Left lung (tissue), 14 donors: ENCODE measurements at places on chromosomes 4 and X. TPM values are rescaled to one million over a fixed set of nuclear protein-coding genes. Genes with fewer than 3 reads are reported as not detected.

TACR3 gene
- polyA plus RNA-seq: 1.7 TPM

DNA sequence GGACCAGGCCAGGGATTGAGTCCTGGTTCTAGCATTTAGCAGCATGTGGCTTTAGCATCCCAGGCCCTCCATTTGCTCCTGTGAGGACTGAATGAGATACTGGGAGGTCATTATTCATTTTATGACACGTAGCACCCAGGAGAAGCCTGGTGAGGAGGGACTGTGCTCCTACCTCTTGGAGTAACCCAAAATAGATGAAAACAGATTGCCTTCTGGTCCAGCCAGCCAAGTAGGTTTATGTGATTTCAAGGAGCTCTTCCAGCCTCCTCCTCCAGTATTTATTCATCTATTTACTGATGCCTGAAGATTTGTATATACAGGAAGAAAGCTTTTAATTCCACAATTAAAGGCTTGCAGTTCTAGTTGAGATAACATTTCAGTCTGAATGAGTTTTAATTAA is 109.3 kb downstream of the GATB start:
- H3K4me3 ChIP-seq: no peak overlapping the region
- H3K36me3 ChIP-seq: no peaks in the 10 kb centered on the region
- no peaks in the 10 kb centered on the region for H3K27me3 ChIP-seq
- no peaks in the 10 kb centered on the region for H3K4me1 ChIP-seq

DNA sequence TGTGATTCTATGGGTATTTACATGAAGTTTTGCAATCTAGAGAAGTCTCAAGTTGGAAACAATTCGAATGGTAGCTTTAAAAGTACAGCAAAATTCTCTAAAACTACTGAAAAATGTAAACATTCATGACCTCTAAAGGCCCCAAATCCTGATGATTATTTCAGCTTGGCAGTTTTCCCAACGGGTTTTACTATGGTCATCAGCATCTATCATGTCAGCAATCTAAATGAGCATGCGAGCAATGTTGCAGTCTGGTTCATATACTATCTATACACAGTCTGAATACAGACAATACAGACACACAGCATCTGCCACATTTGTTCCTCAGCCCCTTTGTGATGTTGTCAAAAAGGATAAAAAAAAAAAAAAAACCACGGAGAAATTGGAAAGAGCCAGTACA is 790.3 kb upstream of the HTR2C start:
- no peaks in the 10 kb centered on the region for H3K4me1 ChIP-seq
- H3K27ac ChIP-seq: no peak overlapping the region
- no peak for DNase-seq
- no peak overlapping the region for H3K4me3 ChIP-seq
- no peaks in the 10 kb centered on the region for H3K27me3 ChIP-seq
- no peaks in the 10 kb centered on the region for H3K36me3 ChIP-seq

CSAG2 gene
- not detected for polyA plus RNA-seq

DNA sequence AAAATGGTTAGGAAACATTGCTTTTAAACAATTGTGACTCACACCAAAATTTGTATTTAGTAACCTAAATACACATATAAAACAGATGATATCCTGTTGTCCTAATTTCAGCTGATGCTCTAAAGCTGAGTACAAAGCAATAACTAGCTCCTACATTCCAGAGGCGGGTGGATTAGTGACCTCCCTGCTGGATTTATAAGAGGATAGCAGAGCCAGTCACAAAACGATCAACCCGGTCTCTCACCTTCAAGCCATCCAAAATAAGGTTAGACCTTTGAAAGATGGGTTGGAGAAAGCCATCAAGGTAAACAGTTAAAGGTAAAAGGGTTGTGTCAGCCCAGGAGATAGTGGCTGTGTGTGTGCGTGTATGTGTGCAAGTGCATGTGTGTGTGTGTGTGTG is 43.2 kb upstream of the SFRP2 start:
- no peaks in the 10 kb centered on the region for H3K27me3 ChIP-seq
- H3K36me3 ChIP-seq: no peaks in the 10 kb centered on the region
- H3K4me1 ChIP-seq: no peaks in the 10 kb centered on the region
- no peak overlapping the region for H3K4me3 ChIP-seq
- H3K27ac ChIP-seq: no peak overlapping the region

BEX4 gene
- polyA plus RNA-seq: 92.5 TPM

- no peaks in the 10 kb centered on the region for H3K36me3 ChIP-seq
- no peak overlapping the region for H3K4me3 ChIP-seq
- no peaks in the 10 kb centered on the region for H3K27me3 ChIP-seq
These were observed 106.8 kb downstream of the COL25A1 start for GRCh38 chr4:109195646-109196045.

DNA sequence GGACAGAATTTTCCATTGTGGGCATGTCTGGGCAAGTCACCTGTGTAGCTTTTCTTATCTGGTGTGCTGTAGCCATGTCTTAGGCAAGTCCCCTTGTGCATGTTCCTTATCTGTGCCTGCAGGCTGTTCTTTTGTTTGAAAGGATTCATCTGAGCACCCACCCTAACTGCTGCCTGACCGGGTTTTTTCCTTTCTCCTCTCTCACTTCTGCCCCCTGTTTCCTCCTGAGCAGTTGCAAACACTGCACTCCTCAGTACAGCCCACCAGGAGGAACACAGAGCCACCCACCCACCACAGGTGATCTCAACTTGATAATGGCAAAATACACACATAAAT is 29.2 kb upstream of the IL9R start:
- no peaks in the 10 kb centered on the region for H3K36me3 ChIP-seq
- no peaks in the 10 kb centered on the region for H3K27me3 ChIP-seq
- H3K4me3 ChIP-seq: no peak overlapping the region
- no peaks in the 10 kb centered on the region for H3K4me1 ChIP-seq
- no peak for DNase-seq

GRCh38 chr4:28636971-28637370 is 1776.3 kb downstream of the STIM2 start:
- no peak for DNase-seq
- H3K4me3 ChIP-seq: no peak overlapping the region
- H3K27ac ChIP-seq: no peak overlapping the region
- H3K27me3 ChIP-seq: no peaks in the 10 kb centered on the region

DNA sequence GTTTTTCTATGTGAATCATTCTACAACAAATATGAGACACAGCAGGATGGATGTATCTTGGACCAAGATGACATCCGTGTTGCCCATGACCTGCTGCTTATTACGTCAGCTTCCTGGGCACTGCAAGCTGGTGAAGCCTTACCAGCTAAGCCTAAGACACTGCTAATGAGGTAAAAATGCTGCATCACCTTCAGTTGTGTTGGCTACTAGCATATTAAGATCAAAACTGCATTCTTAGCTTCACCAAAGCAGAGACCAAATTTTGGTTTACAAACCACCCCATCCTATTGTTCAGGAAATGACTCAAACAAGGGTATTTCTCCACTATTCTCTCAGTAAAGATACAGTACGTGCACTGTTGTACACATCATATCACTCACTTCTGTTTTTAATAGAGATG is 50.3 kb downstream of the MAML3 start:
- DNase-seq: no peak
- H3K27me3 ChIP-seq: no peaks in the 10 kb centered on the region
- H3K4me3 ChIP-seq: no peak overlapping the region
- no peaks in the 10 kb centered on the region for H3K4me1 ChIP-seq
- H3K36me3 ChIP-seq: no peaks in the 10 kb centered on the region
- H3K27ac ChIP-seq: no peak overlapping the region

DNA sequence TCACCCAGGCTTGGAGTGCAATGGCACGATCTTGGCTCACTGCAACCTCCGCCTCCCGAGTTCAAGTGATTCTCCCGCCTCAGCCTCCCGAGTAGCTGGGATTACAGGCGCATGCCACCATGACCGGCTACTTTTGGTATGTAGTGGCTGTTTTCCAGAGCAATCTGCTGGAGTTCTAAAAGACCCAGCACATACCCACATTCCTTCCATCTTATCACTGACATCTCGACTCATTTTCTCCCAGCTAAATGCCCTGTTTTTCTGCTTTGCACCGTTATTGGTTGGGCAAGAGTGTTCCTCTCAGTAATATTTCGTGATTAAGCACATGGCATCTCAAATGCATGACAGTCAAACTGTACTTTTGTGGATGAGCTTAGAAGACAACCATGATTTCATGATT is 53.7 kb downstream of the PRKX start:
- H3K27me3 ChIP-seq: no peaks in the 10 kb centered on the region
- H3K36me3 ChIP-seq: peaks cover under 1% of the 10 kb centered on the region
- no peak overlapping the region for H3K27ac ChIP-seq

AREG gene
- polyA plus RNA-seq: 1.9 TPM

CLCN4 gene
- 6.6 TPM for polyA plus RNA-seq

PLAC8 gene
- 7.5 TPM for polyA plus RNA-seq

GRCh38 chrX:66015152-66015831 is 24.6 kb downstream of the VSIG4 start:
- peak; percentile 43 for DNase-seq
- no peaks in the 10 kb centered on the region for H3K36me3 ChIP-seq
- peak overlapping the region; percentile 41 for H3K4me3 ChIP-seq
- no peak overlapping the region for H3K27ac ChIP-seq
- peaks cover 2% of the 10 kb centered on the region for H3K27me3 ChIP-seq

GRCh38 chr4:76821641-76822040 is 76.3 kb downstream of the SOWAHB start:
- no peaks in the 10 kb centered on the region for H3K27me3 ChIP-seq
- no peaks in the 10 kb centered on the region for H3K36me3 ChIP-seq
- H3K27ac ChIP-seq: peak overlapping the region; percentile 35
- no peak overlapping the region for H3K4me3 ChIP-seq
- no peak for DNase-seq

LRCH2 gene
- 14.0 TPM for polyA plus RNA-seq

DNA sequence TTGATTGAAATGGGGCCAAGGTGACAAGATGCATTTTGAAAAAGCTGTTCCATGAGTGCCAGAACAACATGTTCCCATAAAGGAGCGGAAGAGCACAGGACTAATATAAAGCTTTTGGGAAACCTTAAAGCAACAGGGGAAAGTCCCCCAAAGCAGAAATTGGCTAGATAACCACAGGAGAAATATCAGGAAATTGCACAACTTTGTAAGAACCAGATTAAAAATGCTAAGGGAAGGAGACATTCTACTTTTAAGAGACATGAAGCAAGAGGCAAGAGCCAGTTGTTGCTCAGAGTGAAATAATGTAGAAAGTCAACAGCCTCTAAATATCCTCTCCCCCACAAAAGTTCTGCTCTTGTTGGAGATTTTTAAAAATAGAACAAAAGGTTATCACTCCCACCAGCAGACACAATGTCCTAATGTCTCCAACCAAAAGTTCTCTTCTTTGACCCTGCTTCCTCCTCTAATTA is 85.2 kb upstream of the LNX1 start:
- no peaks in the 10 kb centered on the region for H3K27me3 ChIP-seq
- H3K27ac ChIP-seq: peak overlapping the region; percentile 10
- no peak overlapping the region for H3K4me3 ChIP-seq
- H3K36me3 ChIP-seq: no peaks in the 10 kb centered on the region
- no peaks in the 10 kb centered on the region for H3K4me1 ChIP-seq
- DNase-seq: no peak
